ENCODE measurements at places on chromosomes 1 and 21.

DNA sequence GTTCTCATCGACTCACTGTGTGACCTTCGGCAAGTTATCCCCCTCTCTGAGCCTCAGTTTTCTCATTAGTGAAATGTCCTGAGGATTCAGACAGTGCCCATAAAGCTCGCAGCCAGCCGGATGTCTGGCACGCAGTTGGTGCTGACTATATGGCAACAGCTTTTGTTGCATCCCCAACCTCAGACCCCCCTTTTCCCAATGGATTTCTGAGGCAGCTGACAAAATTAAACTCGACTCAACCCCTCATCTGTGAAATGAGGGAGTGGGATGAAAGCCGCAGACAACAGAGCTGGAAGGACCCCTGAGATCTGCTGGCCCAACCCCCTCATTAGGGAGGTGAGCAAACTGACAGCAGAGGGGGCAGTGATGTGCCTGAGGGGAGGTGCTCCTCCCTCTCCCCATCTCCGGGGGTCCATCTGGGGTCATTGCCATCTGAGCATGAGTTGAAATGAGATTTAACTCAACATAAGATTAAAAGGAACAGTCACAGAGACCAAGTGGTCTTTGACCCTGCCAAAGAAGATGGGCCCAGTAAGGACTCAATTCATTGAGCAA lies 40.4 kb downstream of the NKAIN1 start:
- no peak for DNase-seq

DNA sequence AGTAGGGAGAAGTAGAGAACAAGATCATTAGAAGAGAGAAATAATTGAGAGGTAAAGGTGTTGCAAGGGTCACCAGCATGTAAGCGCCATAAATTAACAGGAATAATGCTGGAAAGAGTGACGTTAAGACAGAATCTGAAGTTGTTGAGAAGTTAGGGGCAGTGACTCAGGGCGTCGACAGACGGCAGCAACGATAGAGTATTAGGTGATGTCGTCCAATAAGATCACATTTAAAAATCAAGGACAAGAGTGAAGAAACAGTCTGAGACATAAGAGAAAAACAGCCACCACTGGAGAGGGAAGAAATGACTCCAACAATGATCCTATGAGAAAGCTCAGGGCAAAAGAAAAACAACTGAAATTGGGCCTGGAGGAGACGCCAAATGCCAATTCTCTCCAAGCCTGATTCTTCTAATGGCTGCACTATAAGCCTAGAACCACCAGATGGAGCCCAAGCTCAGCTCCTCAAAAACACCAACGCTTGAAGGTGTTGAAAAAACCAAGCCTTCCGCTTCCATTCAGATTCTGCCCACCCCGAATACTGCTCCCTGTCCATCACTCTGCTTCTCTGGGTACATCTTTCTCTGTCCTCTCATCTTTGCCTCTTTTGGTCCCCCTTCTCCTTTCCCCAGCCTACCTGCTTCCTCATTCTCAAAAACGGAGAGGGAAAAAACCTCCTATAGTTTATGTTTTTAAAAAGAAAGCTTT lies 70.0 kb downstream of the LUZP1 start:
- DNase-seq = peak; percentile 32

- DNase-seq = no peak
These were observed 738 bp downstream of the INTS7 start for GRCh38 chr1:212034516-212035122.

DNA sequence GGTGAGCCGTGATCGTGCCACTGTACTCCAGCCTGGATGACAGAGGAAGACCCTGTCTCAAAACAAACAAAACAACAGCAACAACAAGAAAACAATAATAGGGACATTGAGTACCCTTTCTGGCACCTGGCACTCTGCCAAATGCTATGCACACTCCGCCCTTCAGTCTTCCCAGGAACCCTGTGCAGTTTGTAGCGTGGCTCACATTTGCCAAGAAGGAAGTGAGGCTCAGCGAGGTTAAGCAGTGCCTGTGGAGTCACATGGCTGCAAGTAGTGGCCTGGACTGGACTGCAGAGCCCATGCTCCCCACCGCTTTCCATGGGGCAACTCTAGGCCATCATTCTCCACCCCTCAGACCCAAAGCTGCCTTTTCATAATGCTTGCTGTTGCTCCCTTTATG lies 5.3 kb upstream of the EVA1B start:
- DNase-seq = no peak

- no peak for DNase-seq
These were observed 56.6 kb downstream of the PLXNA2 start for GRCh38 chr1:208187499-208188041.

DNA sequence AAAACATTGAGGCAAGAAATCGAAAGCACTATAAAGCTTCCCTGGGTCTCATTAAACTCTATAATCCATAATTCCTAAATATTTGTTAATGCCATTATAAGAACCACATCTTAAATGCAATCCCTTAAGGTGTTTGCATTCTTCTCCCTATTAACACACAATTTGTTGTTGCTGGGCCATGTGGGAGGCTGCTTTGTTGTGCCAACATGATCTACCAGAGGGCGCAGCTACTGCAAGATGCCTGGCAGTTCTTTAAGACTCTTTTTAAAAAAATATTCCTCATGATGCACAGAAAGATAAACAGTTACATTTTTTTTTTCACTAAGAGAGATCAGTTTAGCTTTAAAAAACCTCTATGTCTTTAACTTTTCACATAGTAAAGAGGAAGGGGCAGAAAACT lies 39.0 kb upstream of the BCAS2 start:
- no peak for DNase-seq
